SK-N-DZ (cell line): ENCODE measurements at places on chromosomes 2 and 18.

DNA sequence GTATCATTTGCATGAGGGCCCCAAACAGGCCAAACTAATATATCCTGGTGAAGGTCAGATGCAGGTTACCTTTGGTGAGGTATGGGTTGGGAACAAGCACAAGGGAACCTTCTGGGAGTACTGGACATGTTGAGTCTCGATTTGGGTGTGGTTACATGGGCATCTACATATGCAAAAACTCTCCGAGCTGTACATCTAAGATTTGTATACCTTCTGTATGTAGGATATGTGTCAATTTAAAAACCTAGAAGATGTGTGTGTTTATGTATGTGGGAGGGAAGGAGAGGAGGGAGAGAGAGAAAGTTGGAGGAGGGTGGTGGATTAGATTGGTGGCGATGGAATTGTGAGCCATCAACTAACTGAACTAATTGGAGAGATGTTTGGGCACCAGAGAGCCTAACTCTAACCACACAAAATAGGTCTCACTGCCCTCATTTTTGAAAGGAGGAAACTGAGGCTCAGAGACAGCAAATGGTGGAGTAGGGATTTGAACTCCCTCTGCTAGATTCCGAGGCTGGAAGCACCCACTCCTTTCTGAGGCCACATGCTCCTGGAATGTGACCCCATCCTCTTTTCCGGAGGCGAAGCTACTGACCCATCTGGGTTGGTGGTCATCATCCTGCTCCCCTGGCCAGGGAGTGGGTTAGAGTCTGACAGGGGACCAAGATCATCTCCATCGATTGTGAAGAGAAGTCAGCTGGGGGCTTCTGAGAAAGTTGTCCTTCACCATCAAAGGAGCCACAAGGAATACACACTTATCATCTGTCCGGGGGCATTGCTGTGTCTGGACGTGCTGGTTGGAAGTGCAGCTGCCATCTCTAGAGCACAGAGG lies 107.3 kb upstream of the MYCN start:
- peak; percentile 95 for DNase-seq

- no peak for DNase-seq
Observed at GRCh38 chr2:65300761-65301711, 73.4 kb downstream of the ACTR2 start.

DNA sequence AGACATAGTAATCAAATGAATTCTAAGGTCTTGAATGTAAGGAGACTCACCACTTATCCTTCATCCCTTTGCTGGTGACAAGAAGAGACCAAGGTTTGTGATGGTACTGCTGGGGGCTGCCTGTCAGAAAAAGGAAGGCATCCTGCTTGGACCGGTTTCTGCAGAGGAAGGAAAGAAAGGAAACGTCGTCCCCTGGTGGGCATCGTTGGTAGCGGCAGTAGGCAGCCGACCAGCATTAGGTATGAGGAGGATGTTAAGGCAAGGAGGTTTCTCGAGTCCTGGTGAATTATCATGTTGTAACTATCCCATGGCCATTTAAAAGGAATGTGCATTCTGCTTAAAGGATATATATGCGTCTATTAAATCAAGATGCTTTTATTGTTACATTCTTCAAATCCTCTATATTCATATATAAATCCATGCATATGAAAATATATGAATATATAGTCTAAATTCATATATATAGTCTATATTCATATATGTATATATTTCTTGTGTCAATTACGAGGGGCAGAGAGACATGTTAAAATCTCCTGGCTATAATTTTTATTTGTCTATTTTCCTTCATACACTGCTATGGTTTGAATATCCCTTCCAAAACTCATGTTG lies 94.4 kb upstream of the TGFA start:
- DNase-seq: peak; percentile 68

DNA sequence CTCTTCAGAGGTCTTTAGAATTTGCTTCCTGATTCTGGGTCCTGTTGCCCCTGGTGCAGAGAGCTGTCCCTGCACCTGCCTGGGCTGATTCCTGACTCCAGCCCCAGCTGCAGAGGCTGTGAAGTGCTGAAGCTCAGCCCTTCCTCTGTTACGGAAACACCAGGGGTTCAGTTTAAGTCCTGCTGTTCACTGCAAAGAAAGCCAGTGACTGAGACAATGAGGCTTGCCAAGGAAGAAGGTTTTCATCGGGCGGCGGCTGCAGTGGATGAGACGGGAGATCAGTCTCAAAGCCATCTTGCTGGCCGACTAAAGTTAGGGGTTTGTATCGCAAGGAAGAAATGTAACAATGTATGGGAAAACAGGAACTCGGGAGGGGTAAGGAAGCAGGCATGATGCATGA lies 142.4 kb upstream of the ZNF236 start:
- no peak for DNase-seq

DNA sequence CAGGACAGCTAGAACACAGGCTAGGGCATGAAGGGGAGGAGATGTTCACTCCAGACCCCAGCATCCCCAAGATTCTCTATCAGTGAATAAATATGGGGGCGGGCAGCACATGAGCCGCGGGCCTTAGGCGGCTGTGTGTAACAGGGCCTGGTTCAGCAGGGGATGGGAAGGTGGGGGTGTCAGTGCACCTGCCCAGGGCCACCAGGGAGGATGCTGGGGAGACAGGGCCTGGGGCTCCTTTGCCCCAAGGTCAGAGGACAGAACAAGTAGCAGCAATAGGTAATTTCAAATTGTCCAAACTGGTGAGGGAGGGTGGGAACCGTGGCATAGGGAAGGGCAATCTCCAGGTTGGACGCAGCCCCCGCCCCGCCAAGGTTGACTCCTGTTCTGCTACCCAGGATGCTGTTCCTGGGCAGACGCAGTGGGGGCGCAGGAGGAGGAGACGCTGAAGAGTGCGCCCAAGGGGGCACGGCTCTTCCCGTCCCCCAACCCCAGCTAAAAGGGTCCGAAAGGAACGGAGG lies 16.2 kb downstream of the CYP26B1 start:
- DNase-seq: no peak

- no peak for DNase-seq
Observed at GRCh38 chr2:108911401-108911800, 77.6 kb downstream of the EDAR start.

GRCh38 chr2:8477552-8478470 lies 204.0 kb upstream of the ID2 start:
- DNase-seq: no peak

DNA sequence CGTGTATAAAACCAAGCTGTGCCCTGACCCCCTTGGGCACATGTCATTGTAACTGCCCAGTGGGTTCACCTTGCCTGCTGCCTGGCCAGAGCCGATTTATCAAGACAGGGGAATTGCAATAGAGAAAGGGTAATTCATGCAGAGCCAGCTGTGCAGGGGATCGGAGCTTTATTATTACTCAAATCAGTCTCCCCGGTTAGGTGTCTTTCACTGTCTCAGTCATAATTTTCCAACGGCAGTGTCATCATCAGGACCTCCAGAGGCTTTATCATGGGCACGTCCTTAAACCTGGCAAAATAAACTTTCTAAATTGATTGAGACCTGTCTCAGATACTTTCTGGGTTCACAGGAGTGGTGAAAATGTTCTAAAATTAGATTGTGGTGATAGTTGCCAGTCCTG lies 29.6 kb upstream of the PGAP1 start:
- no peak for DNase-seq

DNA sequence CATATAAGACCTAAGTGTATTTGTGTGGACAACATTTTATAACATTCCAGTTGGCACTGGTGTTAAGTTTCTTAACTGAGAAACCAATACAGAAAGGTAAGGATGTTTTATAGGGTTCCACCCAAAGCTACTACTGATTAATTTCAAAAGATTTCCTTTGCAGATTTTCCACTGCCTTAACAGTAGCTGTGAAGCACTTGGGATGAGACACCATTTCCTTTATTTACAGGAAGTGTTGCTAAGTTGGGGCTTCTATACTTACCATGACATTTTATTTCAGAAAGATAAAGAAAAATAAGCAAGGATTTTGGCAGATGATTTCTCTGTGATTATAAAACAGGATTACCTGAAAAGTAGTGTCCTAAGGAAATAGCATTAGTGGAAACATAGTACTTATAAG lies 234.3 kb downstream of the CALCRL start:
- DNase-seq: no peak

DNA sequence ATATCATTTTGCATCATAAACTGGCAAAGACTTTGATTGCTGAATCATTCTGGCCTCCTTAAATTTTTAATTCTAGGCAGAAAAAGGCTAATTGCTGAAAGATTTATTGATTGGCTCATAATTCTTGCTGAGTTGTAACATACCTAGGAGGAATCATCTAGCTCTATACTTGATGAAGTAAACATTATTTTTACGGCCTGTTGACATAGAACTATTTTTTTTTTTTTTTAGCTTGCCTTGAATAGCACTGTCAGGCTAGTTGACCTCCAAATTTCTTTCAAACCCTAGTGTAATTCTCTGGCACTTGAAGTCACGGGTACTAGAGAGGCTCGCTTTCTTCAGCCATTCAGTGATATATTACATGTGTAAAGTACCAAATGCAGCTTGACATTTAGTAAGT lies 2.8 kb downstream of the SERPINB12 start:
- DNase-seq: no peak

DNA sequence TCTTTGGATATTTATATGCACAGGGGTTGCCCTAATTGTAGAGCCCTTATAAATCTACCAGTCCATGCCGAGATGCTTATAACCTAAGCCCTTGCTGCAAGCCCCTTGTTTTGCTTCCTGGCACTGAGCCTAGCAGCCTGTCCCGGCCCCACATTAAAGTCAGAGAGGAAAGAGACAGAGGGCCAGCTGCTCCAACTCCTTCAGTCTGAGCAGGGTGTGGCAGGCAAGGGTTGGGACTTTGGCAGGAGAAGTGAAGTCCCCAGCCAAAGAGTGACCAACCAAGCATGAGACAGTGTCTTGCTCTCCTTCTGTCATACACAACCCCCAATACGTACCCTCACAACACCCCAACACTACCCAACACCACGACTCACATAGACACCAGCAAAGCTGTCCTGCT lies 54.7 kb upstream of the FZD7 start:
- no peak for DNase-seq

GRCh38 chr2:70656421-70657010 lies 102.9 kb upstream of the TGFA start:
- no peak for DNase-seq

- DNase-seq: no peak
Observed at GRCh38 chr2:148503516-148503915, 141.0 kb upstream of the EPC2 start.

- DNase-seq: no peak
Observed at GRCh38 chr2:68835621-68836020, 35.6 kb downstream of the BMP10 start.

GRCh38 chr18:2573408-2573807 lies 2.1 kb downstream of the NDC80 start:
- DNase-seq: no peak

GRCh38 chr2:128359841-128360240 lies 41.2 kb upstream of the HS6ST1 start:
- DNase-seq: no peak
